ENCODE measurements at places on chromosomes 1 and 21.
A peak's percentile ranks its signal among the peaks of the same experiment; 100 is the strongest.

DNA sequence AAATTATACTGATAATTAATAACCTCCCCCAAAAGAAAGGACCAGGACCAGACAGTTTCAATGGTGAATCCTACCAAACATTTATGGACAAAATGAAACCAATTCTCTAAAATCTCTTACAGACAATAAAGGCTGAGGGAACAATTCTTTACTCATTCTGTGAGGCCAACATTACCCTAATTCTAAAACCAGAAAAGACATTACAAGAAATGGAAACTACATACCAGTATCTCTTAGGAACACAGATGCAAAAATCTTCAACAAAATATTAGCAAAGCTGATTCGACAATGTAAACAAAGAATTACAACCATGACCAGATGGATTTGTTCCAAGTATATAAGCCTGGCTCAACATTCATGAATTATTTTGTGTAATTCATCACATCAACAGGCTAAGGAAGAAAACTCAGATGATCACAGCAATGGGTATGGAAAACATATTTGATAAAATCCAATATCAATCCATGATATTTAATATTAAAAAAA lies 8.6 kb downstream of the TMED5 start:
- no peak for DNase-seq

- DNase-seq, result no peak
Observed at GRCh38 chr1:35564884-35565741, 7.5 kb downstream of the NCDN start.

GRCh38 chr1:66542811-66543767 lies 9.1 kb downstream of the SGIP1 start:
- DNase-seq, result no peak

- no peak for DNase-seq
Observed at GRCh38 chr1:30375156-30375555, 348.2 kb downstream of the MATN1 start.

GRCh38 chr1:15573477-15573876 lies 11.4 kb downstream of the AGMAT start:
- no peak for DNase-seq

DNA sequence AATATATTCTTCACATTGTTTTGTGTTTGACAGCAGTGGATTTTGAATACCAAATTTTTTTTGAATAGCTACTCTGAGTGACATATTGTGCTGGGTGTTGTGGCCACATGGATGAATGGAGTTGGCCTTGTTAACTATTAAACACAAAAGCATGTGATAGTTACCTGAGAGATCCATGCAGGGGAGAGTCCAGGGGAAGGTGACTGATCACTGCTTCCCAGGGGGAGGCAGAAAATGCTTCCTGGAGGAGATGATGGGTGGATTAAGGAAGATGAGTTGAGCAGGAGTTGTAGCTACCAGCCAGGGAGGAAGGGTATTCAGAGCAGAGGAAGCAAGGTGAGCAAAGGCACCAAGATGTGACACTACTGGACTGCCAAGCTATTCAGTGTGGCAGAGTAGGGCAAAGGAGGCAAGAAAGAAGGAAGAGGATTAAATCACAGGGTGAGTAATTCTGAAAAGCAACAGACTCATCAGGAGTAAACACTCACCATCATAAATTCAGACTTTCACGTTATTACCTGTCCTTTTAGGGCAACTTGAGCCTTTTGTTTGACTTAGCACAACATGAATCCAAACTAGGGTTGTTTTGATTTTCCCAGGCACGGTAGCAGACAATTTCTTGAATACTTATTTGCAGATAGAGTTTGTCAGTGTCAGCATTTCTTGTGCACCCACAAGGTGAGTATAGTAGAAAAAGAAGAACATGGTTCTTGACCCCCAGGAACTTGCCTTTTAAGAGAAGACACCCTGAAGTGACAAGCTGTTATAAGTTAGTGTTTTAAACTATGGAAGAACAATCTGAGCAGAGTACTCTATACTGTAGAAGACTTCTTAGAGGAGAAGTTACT lies 4.2 kb downstream of the CD46 start:
- no peak for DNase-seq

GRCh38 chr1:116529681-116530080 lies 41.1 kb downstream of the CD58 start:
- no peak for DNase-seq

DNA sequence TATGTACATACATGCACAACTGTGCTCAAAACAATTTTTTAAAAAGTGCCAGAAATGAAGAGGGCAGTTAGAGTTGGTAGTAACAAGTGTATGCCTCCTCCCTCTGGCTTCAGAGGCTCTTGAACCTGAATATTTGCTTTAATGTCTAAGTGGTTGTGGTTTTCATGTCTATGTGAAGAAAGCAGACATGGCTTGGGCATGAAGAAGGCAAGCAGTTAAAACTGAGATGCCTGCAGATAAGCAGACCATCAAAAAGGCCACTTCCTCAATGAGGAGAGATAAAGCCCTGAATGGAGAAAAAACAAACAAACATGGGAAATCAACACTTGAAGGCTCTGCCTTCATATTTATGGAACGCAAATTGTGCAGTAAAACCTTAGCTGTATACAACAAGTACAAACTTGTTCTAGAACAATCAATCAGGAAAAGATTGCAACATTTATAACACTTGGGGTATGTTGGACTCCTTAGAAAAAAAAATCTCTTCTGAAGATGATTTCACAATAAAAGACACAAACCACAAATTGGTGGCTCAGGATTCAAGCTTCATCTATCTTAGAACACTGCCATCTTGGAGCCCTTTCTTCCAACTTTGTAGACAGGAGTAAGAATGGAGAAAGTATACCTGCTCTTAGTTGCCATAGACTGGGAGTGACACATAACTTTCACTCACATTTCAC lies 52.7 kb upstream of the PLA2G4A start:
- DNase-seq, result no peak

GRCh38 chr1:40651138-40651857 lies 14.2 kb downstream of the RIMS3 start:
- no peak for DNase-seq

DNA sequence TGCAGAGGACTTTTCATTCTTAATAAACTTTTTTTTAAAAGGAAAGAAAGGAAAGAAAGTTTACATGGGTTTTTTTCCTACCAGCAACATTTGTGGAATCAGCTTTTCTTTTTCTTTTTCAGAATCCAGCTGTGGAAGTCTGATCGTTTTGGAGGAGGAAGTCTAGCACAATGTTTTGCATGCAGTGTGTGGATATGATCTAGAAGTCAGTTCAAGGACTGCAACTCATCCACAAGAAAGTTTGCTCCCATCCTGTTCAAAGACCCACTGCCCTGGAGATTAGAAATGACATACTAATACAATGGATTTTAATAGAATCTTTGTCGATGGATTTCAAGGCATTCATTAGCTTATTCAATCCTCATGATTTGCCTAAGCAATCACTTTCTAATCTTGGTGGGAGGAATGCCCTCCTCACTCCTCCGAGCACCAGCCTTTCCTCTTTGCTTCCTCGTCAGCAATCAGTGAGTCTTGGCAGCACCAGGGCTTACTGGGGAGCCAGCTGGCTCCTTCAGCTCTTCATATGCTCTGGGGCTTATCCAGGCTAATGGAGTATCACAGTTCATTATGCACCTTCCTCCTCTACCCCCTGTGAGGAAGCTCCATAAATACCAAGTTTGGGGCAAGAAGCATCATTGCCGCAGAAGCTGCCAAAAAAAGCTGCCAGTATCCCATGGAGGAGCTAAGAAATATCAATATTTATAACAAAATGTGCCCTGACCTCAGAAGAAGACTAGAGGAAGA lies 392.3 kb upstream of the PKN2 start:
- DNase-seq, result no peak

DNA sequence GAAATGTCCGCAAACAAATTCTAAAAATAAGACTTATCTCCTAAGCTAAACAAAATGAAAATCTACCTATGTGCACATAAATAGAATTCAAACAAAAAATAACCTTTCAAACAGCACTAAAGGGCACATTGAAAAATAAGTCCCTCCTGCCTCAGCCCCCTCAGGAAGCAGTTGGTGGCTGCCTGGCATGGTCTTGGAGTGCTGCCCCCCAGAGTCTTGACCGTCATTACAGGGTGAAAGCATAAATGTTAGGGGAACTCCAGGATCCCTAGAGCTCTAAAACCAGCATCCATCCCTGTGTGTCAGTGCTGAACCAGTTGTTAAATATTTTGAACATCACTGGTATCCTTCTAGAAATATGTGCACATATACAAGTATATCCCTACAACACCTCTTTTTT lies 6.5 kb upstream of the NPL start:
- no peak for DNase-seq

- peak; percentile 38 for DNase-seq
Observed at GRCh38 chr21:26007951-26008498, 162.5 kb downstream of the APP start.

DNA sequence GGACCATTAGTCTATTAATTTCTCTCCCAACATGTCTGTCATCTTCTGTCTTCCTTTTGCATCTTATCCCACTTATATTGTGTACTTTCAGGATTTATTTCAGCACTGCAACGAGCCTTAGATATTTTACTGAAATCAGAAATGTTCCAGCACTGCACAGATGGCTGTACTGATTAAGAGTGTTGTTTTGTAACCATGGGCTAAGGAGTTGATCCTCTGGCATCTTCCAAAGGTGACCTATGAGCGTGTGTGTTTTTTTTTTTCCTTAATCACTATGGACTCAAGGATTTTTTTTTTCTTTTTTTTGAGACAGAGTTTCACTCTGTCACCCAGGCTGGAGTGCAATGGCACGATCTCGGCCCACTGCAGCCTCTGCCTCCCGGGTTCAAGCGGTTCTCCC lies 7.1 kb upstream of the DDX59 start:
- no peak for DNase-seq

DNA sequence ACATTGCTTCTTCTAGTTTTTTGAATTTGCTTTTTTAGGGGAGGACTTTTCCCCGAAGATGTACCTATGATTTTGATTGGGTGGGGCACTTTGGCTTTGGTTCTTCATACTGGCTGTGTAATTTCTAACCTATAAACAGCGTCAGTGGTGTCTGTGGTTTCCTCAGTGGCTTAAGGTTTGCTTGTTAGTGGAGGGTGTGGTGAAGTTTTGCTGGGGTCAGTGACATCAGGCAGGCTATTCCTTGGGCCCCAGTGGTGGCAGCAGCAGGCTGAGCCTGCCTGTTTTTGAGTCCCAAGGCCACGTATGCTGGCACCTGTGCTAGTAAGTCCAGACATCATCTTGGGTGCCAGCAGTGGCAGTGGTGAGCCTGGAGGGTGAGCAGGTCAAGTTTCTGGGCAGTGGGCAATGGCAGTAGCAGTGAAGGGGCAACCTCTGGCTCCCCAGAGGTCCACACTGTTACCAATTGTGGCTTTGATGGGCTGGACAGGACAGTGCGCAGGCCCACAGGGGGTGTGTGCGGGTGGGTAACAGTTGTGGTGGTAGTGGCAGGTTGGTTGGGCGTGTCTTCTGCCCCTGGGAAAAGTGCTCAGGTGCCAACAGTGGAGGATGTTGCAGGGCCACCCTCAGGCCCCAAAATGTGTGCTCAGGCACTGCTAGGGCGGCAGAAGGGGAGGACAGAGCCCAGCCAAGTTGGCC lies 54.9 kb upstream of the B3GALT2 start:
- no peak for DNase-seq

DNA sequence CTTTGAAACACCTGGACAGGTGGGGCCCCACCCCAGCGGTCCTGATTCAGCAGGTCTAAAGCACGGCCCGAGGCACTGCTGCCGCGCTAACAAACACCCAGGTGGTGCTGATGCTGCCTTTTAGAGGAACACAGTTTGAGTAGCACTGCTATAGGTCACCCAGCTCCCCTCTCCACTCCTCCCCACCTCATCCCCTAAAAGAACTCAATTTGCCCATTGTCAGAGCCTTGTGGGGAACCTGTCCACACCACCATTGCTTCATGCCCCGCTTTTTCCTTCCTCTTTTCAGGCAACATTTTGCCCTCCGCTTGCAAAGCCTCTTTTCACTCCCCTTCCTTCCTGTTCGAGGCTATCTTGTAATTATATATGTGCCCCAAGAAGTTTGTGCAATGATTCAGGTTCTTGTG lies 26.2 kb upstream of the PADI4 start:
- DNase-seq, result no peak

DNA sequence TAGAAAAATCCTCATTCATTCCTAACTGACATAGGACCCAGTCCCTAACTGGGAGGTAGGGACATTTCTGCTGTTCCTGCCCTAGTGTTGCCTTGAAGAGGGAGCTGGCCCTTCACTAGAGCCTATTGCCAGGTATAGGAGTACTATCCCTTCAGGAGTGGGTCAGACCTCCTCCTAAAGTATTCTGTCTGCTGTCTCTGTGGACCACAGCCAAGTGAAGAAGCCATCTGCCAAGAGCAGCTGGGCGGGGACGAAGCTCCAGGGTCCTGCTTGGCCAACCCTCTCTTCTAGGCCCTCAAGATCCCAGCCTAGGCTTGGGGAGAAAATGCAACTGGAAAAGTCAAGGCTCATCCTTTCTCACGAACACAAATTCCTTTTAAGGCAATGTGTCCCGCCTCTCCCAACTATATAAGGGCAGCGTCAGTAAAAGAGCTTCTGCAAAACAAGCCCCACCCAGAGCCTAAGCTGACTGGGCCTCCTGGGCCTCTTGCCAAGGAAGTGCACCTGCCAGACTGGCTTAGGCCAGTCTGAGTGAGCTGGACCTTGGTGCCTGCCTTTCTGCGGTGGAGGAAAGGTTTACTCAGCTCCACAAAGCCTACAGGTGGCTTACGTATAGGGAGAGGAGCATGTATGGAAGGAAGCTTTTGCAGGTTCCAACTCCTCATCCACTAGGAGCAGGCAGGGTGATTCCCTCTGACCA lies 638 bp upstream of the TUFT1 start:
- peak; percentile 60 for DNase-seq

- DNase-seq, result no peak
Observed at GRCh38 chr1:211318576-211319280, 7.9 kb upstream of the TRAF5 start.

GRCh38 chr1:164780863-164781262 lies 221.9 kb downstream of the PBX1 start:
- peak; percentile 59 for DNase-seq

GRCh38 chr1:24828887-24829192 lies 83.6 kb downstream of the CLIC4 start:
- DNase-seq, result no peak

- no peak for DNase-seq
Observed at GRCh38 chr1:91884459-91885212, 1.3 kb downstream of the TGFBR3 start.

DNA sequence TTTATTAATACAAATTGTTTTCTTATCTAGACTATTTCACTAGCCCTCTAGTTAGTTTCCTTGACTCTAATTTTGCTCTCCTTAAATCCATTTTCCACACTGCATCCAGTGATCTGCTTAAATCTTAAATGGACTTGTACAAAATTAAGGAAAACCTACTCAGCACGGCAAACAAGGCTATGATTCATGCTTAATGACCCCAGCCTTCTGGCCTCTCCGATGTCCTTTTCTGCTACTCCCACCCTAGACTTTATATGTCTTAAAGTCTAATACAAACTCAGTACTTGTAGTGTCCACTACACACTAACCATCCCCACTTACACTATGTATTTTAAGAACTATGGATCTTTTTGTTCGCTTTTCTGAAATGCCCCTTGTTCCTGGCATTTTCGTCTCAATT lies 2.2 kb downstream of the TMED5 start:
- no peak for DNase-seq

- DNase-seq, result no peak
Observed at GRCh38 chr1:243903895-243904294, 53.9 kb upstream of the AKT3 start.

GRCh38 chr21:28705616-28706015 lies 287.1 kb downstream of the LTN1 start:
- DNase-seq, result no peak

All from AG09319 (cell line).